Stimulated activated CD8-positive, alpha-beta memory T cell treated with anti-CD3 and anti-CD28 coated beads, Interleukin-7, amount 100 ng/mL, for 4 hours (primary cell): ENCODE measurements at places on chromosomes 5 and 9.

- DNase-seq, result no peak
Observed at GRCh38 chr5:117455236-117456233, 880.9 kb upstream of the SEMA6A start.

DNA sequence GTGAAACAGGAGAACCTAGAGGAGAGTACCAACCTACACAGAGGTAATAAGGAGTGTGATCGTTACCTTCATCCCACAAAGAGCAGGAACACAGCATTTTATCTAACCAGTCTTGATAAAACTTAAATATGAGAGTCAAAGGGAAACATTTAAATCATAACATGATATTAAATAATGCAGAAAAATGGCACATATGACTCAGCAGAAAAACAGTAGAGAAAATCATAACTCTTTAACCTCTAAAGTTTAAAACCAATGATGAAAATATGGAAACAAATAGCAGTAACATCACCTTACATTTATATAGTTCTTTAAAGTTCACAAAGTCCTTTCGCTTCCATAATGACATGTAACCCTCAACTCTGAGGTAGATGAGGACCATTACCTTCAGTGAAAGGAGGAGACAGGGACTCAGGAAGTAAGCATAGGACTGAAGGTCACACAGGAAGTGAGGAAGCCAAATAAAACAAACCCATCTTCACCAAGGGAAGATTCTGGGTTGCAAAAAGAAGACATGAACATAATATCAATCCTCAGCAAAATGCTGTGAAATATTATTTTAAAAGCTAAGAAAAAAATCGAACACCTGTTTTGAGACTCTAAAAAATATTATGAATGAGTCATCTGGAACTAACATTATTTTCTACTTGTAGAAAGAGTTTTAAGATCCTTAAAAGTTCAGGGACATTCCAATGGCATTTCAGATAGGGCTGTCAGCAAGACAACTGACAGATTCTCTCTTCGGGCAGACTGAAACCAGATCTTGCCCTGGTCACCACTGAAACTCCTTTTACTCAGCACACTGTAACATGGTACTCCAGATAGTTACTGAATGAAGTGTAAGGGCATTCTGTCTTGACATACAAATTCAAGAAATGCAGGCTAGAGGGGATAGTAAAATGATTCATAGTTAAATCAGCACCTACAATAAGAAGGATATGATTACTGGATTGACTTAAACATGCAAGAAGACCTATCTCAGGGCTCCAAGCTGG is 148.5 kb downstream of the EPB41L4A start:
- DNase-seq, result no peak

GRCh38 chr9:26789959-26790358 is 102.6 kb downstream of the CAAP1 start:
- DNase-seq, result no peak

DNA sequence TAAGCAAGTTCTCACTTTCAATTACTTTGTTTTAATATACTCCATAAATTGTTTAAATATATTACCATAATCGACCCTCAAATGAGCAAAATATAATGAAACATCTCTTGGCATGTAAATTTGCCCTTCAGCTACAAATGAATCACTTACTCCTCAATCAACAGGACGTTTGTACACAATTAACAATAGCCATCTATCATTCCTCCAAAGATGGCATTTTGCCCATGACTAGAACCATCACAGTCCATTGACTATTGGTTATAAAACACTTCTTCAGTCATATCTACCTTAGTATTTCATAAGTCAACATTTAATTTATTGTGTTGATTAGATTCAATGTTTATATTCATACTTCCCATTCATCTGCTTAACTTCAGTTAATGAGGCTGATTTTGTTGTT is 127.2 kb downstream of the CTNND2 start:
- no peak for DNase-seq

DNA sequence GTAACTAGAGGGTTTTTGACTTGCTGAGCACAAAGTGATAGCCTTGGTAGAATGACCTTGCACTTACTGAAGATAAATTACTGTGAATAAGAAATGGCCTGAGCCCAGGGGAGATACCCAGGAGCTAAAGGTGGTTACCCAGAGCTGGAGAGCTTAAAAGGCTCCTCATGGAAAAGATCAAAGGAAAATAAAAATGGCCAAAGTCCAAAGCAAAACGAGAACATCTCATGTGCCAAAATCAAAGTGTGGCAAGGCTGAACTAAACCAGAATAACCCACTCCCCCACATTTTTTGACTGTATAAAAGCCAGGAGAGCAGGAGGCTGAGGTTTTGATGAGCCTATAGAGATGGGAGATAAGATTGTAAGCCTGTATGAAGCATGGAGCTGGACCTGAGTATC is 14.4 kb downstream of the IDNK start:
- no peak for DNase-seq

DNA sequence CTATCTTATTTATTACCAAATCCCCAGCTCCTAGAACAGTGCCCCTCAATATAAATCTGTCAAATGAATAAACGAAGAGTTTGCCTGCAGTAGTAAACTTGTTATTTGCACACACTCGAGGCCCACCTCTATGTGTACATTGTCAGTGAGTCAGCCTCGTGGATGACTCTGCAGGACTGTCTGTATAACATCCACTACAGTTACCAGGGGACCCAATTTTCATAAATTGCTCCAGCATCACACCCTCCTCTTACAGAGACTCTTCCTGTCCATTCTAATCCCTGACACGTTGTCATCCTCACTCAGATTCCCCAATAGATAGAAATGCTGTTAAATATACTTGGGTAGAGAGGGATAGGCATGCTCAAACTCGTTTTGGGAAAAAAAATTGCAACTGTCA is 478.5 kb downstream of the RAB3C start:
- DNase-seq, result no peak

DNA sequence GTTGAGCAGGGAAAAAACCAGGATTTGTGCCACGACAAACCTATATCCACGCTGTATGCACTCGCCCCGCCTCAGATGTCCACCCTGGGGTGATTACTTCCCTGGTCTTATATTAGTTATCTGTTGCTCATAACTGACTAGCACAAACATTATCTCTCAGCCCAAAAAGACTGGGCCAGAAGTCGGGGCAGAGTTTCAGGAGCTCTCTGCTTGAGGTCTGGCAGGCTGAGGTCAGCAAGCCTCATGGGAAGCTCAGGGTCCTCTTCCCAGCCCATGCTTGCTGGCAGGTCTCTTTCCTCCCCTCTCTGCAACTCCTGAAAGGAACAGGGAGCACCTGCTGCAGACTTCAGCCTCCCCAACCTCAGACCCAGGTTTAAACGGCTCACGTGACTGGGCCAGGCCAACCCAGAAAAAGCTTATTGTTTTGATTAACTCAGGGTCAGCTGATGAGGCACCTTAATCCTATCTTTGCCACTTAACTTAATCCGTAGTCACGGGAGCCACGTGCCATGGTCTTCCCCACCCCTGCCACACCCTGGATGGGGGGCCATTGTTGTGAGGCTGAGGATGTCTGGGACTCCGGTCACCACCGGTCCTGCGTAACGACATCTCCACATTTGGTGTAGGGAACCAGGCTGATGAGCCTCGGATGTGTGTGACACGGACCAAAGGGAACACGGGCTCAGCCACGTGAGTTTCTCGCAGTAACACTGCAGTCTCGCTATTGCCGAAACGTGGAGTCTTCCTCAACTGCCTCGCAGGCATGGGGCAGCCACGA is 123.7 kb upstream of the IRX4 start:
- no peak for DNase-seq

DNA sequence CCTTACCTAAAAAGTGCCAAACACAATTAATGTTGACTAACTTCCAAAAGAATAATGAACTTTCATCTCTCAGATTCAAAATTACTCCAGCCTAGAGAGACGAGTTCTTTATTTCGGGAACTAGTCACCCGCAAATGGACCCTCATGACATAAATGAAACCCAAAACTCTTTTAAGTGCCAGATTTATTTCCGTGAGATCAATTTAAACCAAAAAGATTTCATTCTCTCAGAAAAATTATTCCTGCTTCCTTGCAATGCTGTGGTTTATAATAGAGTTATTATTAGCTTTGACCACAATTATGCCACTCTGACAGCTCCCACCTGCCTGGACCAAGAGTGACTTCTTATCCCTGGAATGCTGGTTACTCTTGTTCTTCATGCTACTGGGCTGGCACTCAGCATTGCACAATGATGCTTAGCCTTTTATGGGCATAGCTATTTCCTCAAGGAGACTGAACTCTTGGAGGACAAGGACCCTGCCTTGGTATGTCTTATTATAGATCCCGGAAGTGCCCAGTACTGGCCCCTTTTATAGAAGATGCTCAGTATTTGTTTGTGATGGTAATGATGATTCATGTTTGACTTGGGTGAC is 183.5 kb downstream of the SNX18 start:
- no peak for DNase-seq

GRCh38 chr5:22844636-22845035 is 8.5 kb downstream of the CDH12 start:
- DNase-seq, result no peak

GRCh38 chr9:126435105-126435504 is 108.5 kb downstream of the MVB12B start:
- DNase-seq, result no peak

DNA sequence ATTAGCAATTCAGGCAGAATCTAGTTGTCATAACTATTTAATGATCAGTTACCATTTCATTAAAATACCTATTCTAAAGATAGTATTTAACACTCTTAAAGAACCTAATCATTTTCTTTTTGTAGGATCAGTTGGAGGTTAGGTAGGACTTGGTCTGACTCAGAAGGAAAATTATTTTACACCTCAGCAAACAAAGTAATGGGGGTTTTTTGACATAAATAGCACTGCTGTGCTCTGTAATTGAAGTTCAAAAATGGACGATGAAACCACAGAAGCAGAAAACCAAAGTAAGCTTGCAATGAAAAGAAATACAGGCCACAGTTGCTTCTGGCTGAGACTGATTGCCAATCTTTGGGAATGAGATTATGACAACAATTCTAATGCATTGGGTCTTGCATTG is 187.0 kb upstream of the TRPM3 start:
- DNase-seq, result no peak

GRCh38 chr5:54080831-54081230 is 229.5 kb downstream of the ARL15 start:
- DNase-seq, result no peak

- no peak for DNase-seq
Observed at GRCh38 chr9:116700279-116700678, 13.2 kb downstream of the TRIM32 start.

GRCh38 chr5:95924720-95925377 is 36.8 kb downstream of the ELL2 start:
- no peak for DNase-seq

GRCh38 chr5:95808013-95808685 is 14.4 kb downstream of the GLRX start:
- no peak for DNase-seq

GRCh38 chr5:143056792-143057579 is 286.8 kb downstream of the ARHGAP26 start:
- DNase-seq, result no peak

GRCh38 chr5:153900703-153901395 is 137.9 kb downstream of the FAM114A2 start:
- DNase-seq, result no peak

DNA sequence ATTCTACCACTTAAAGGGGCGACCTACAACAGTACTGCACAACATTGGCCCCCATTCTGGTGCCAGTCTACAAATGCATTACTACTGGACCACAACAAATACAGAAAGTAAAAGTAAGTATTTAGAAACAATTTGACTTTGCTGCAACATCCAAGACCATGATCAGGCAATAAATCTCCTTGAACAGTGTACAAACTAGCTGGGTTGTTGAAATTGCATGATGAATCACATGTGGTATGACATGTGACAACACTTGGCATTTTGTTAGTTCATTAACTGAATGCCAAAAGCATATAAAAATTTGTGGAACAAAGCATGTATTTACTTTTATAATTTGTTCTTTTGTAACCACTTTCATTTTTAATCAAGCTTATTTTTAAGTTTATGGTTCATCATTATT is 270.5 kb downstream of the NFIB start:
- DNase-seq, result no peak

GRCh38 chr5:173891308-173892116 is 3.4 kb downstream of the CPEB4 start:
- no peak for DNase-seq

GRCh38 chr5:113321276-113321675 is 113.5 kb downstream of the TSSK1B start:
- DNase-seq, result no peak

DNA sequence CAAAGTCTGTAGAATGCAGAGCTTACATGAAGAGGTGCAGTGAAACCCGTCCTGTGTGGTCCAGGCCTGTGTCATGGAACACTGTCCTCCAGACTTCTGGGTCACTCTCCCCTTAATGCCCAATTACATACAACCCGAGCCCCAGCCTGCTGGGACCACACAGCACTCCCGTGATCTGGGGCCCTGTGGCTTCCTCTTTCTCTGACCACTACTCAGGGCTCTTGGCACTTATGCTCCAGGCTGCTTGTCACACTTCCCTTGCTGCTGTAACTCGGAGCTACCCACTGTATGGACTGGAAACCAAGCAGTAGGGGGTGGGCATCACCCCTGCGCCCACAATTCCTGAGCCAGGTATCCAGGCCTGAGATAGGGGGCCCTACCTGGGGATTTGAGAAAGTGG is 10.3 kb upstream of the IL3 start:
- no peak for DNase-seq

DNA sequence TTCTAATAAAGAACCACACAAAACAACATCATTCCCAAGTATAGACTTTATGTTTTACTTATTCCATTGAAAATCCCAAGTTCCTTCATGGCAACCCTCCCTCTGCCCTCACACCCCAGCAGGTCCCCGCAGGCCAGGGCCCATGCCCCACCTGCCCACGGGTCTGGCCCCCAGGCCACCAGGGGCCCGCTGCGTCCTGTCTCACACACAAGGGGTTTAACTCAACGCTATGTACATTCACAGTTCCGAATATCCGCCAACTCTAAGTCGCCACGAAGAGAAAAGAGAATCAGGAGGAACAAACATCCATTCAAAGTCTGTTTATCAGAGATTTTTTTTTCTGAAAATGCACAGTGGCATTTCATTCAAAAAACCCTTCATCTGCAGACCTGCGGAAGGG is 16.2 kb upstream of the SLC6A3 start:
- DNase-seq, result no peak

DNA sequence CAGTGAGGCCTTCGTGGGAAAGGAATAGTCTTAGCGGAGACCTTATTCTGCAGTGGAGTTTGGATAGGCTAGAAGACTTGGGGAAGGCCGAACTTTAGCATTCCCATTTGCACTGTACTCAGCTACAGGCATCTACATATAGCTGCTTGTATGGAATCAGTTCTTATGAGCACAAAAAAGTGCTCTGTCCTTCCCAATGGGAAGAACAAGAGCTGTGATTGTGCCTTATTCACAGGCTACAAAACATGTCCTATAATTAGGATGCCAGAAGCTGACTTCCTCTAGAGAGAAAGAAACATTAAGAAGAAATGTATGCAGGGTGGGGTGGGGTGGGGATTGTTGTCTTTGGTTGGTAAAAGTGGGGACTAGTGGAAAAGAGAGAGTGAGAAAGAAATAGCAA is 154.7 kb downstream of the ATP10B start:
- DNase-seq, result no peak

- DNase-seq, result no peak
Observed at GRCh38 chr9:92438900-92439526, 14.7 kb upstream of the OMD start.

GRCh38 chr5:74870299-74871067 is 4.3 kb upstream of the FAM169A start:
- no peak for DNase-seq
